Cerebellar nuclear complex (tissue), 1 donor: ENCODE measurements at places on chromosomes 7 and 10.

- DNase-seq, result no peak
These were observed 386.6 kb upstream of the POM121L12 start for GRCh38 chr7:52648872-52649271.

DNA sequence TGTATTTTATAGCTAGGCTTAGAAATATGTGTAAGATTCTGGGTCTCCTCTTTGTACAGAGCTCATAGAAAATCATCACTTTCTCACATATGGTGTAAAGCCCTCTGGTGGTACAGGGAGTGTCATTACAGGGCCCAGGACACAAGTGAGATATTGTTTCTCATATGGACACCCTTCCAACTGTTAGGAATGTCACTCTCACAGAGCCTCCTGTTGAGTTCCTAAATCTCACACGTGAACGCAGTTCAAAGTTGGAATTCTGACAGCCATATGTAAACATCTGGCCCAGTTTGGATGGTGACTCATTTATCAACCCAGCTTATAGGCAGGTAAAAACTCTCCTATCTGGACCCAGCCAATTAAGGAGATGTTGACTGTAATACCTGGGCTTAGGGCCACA lies 35.4 kb upstream of the ZNF107 start:
- DNase-seq, result no peak

GRCh38 chr7:44259547-44260457 lies 59.0 kb downstream of the YKT6 start:
- DNase-seq, result peak; percentile 45

GRCh38 chr7:91247500-91247899 lies 16.7 kb upstream of the FZD1 start:
- no peak for DNase-seq

DNA sequence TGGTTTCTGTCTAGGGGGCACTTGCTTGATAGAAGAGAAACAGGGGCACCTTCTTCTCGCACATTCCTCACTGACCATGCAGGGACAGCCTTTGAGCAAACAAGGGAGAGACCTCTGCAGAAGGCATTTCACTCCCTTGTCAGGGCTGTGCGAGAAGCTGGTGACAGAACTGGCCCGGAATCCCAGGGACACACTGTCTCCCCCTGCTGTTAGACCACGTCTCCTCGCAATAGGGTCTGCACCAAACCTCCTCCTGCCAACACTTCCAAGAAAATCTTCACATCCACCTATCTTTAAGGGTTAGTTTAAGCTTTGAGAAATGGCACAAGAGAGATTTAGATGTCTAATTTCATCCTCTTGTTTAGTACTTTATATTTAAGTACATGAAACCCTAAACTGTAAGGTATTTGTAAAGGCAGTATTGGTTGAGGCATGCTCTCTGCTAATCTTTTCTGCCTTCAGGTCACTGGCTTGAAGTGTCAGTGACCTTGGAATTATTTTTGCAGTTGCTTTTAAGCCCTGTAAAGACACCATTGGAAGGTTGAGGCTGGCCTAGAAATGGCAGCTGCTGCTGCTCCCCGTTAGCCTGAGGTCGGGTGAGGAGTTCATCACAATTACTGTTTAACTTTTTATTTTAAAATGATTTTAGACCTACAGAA lies 37.0 kb downstream of the RBM20 start:
- no peak for DNase-seq

GRCh38 chr7:55157764-55158105 lies 138.9 kb downstream of the EGFR start:
- DNase-seq, result no peak

GRCh38 chr10:101018600-101019439 lies 12.1 kb downstream of the PDZD7 start:
- no peak for DNase-seq

GRCh38 chr10:35421553-35422178 lies 85.4 kb downstream of the CCNY start:
- no peak for DNase-seq

- DNase-seq, result no peak
These were observed 6.9 kb downstream of the PIK3CG start for GRCh38 chr7:106871793-106872571.

DNA sequence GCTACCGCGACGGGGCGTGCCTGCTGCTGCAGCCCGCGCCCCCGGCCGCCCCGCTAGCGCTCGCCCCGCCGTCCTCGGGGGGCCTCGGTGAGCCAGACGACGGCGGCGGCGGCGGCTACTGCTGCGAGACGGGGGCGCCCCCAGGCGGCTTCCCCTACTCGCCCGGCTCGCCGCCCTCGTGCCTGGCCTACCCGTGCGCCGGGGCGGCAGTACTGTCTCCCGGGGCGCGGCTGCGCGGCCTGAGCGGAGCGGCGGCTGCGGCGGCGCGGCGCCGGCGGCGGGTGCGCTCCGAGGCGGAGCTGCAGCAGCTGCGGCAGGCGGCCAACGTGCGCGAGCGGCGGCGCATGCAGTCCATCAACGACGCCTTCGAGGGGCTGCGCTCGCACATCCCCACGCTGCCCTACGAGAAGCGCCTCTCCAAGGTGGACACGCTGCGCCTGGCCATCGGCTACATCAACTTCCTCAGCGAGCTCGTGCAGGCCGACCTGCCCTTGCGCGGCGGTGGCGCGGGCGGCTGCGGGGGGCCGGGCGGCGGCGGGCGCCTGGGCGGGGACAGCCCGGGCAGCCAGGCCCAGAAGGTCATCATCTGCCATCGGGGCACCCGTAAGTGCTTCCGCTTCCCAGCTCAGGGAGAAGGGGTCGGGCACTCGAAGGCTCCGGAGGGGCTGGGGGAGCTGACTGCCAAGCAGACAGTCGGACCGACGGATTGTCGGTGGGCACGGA lies 761 bp downstream of the PTF1A start:
- no peak for DNase-seq

GRCh38 chr7:130925136-130925794 lies 191.3 kb upstream of the KLF14 start:
- DNase-seq, result no peak

DNA sequence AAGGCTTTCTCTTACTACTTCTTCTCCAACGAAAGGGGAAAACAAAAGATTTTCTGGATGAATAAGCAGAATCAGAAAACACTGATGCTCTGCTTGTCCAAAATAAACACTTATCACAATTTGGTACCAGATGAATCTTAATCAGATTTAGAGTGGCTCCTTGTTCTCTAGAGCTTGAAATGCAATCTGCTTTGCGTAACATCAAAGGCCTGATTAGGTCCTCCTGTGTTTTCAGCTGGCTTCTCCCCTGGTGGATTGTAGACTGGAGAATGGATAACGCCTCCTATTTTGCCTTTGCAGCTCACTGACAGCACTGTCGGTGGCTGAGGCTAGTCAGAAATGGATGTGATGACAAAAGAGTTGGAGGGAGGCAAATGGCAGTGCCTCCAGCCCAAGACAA lies 91.2 kb downstream of the FAM13C start:
- DNase-seq, result no peak

DNA sequence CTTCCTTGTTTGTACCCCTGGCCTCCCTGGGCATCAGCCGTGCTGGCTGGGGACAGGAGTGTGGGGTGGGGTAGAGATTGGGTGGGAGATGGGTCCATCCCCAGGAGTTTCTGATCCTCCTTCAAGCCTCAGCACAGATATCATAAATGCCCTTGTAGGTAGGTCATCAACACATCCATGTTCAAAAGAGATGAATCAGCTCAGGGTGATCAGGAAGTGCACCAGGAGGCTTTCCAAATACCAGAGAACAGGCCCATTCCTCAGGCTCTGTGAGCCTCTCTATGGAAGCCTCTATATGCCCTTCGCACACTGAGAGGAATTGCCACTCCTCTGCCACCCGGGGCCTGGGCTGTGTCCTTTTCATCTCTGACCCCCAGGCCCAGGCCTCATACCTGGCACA lies 31.9 kb upstream of the ADCYAP1R1 start:
- no peak for DNase-seq

GRCh38 chr10:34299105-34299611 lies 515.9 kb downstream of the PARD3 start:
- no peak for DNase-seq
